NCI-H146 (cell line): ENCODE measurements at places on chromosomes 5 and 9.

GRCh38 chr9:124062172-124062571 is 50.6 kb downstream of the LHX2 start:
- DNase-seq = no peak

DNA sequence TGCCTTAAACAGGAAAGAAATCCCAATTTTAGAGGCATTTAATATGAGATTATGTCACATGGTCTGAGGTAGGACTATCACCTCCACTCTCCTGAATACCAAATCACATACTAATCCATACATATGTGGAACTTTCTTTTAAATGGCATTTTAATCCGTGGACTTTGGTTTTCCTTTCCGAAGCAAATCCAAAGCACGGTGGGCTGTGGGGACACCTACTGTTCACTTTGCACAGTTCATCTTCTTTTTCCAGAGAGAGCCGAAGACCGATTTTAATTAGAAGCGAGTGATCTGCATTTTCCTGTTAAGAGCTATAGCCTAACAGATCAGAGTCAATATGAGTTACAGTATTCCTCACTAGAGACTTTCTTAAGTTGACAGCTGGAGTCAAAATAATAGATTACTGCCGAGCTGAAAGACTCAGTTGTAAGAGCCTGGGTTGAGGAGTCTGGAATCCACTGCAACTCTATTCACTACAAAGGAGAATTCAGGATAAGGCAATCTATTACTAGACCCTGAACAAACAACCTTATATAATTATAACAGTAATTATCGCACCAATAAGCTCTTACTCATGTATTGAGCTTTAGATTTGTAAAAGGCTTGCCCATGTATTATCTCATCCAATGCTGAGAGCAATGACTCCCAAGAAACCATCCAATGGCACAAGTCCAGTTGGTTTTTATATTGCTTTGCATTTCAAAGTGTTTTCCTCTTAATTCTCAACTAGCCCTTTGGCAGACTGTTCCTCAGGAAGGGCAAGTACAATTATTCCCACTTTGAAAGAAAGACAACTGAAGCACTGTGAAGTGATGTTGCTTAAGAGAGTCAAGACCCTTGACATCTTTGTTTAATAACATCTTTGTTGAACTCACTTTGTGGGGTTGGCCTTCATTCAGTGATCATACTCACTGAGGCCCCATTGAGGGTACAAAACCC is 144.7 kb downstream of the TRPM6 start:
- no peak for DNase-seq

GRCh38 chr9:77375956-77376532 is 198.7 kb downstream of the VPS13A start:
- DNase-seq = no peak

GRCh38 chr5:172827841-172828240 is 6.2 kb upstream of the ERGIC1 start:
- DNase-seq = no peak

GRCh38 chr9:22279636-22280035 is 167.0 kb upstream of the DMRTA1 start:
- DNase-seq = no peak

GRCh38 chr5:4901305-4901811 is 238.8 kb upstream of the ADAMTS16 start:
- DNase-seq = no peak

DNA sequence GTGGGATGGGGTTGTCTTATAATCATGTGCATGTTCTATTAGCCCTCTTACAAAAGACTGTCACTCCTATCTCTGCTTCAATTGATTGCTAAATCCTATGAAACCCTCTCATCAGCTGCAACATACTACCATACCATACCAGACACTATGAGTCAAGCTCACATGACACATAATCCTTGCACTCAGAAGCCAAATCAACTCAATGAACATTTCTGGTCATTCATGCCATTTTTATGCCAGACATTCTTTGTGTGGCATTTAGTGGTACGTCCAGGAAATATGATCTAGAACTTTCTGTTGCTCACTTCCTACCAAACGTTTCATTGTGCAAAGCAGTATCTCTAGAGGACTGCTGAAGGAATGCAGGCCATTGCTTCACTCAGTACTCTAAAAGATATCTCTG is 159.2 kb upstream of the GNA14 start:
- DNase-seq = no peak

GRCh38 chr9:93578844-93579243 is 2.5 kb downstream of the PHF2 start:
- no peak for DNase-seq

GRCh38 chr9:93154293-93154903 is 20.3 kb upstream of the NINJ1 start:
- DNase-seq = no peak

GRCh38 chr5:14733661-14734060 is 69.1 kb downstream of the OTULIN start:
- DNase-seq = no peak

DNA sequence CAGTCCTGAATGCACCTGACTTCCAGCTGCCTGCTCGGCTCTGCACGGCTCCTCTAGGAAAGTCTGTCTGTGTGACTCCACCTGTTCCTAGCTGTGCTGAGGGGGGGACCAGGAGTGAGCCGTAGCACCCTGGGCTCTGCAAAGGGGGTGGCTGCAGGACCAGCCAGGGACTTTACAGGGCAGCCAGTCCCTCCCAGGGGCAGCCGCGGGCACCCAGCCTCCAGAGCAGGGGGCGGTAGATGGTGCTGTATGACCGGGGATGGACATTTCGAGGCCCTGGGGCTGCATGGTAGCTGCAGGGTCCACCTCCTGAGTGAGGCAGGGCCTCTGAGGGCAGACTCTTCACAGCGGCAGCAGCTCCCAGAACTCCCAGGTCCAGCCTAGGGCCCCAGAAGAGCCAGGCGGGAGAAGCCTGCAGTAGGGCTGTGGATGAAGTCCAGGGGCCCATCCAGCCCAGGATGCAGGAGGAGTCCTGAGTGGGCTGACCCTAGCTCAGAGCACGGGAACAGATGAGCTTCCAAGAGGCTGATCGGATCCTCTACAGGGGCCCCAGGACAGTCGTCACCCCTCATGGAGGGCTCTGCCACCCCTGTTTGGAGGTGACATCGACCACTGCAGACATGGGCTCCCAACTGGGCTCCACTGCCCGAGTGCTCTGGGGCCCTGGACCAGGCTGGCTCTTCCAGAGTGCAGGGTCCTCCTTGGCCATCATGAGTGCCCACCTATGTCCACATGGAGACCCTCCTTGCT is 105.4 kb downstream of the ZNF354C start:
- DNase-seq = no peak

GRCh38 chr5:175718401-175719108 is 60.7 kb downstream of the HRH2 start:
- DNase-seq = peak; percentile 7

DNA sequence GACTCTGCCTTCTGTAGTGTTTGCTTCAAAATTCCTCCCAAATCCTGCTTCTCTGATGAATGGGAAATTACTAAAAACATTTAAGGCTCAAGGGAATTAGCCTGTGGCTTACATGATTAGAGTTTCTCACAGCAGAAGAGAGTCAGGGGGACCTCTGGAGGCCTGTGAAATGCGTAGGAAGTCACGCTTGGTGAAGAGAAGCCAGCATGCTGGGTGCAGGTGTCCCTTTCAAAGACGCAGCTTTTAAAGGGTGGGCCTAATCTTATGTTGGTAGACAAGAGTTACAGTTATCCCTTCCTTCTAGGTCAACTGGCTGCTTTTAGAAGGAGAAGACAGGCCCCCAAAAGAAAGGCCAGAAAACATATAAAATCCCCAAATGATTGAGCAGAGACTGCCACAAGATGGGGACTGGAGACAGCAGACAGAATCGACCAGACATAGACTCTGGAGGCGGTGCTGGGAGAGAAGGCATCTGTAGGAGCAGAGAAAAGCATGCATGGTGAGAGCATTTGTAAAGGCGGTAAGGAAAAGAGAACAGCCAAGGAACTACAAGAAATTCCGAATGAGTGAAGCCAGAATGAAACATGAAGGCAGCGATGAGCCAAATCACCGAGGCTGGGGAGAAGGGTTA is 42.3 kb downstream of the B4GALT1 start:
- no peak for DNase-seq

DNA sequence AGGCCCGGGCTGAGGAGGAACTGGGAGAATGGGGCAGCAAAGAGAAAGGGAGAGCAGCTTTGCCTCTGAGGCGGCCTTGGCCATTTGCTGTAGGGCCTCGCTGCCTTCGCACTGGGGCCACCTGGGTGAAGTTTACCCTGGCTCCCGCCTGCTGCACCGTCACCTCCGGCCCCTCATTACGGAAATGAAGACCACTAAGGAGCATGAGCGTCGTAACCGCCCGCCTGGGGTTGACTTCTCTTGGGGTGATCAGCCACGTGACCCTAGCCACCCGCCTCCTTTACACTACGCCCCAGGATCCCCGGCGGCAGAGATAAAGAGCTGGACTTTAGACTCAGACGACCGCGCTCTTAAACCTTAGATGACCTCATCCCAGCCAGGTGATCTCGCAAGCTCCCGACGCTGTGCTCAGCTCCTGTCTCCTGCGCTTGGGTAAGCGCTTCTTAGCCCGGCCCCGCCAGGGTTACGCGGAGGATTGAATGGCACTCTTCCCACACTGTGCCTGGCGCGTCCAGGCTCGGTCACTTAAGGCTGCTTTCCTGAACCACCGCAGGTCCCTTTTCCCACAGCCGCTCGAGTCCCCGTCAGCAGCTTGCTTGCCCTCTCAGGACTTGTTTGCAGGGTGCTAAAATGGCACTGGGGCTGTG is 107.9 kb upstream of the LARP1 start:
- peak; percentile 73 for DNase-seq

GRCh38 chr5:160921423-160922285 is 69.6 kb upstream of the ATP10B start:
- no peak for DNase-seq

DNA sequence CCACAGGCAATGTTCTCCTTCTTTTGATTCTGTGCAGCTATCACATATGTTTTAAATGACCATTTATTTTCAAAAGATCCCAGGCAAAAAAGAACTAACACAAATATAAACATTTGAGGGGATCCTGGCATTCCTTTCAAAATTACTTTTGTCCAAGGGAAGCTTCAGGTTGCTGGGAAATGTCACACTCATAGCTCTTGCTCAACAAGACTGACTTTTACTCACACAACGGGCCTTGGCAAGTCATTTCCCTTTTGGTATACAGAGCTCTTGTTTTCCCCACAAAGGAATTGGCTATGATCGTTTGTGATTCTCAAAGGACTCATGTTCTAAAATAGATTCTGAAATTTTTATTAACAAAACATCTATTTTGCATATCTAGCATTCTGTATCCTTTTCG is 4.5 kb upstream of the PALM2AKAP2 start:
- DNase-seq = no peak

DNA sequence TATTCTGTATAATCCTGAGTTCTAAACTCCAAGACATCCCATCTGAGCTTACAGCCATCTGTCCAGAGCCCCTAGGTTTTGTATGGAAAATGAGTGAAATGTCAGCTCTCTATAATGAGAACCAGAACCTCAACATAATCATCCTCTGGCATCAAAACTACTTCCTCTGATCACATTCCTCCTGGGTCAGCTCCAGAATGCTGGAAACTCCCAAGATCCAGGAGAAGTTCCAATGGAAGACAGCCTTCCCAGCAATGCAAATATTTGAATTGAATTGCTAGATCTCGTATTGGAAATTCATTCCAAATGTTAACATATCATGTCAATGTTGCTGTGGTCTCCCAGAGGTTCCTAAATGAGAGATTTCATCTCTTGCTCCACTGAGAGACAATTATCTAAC is 23.8 kb downstream of the C9 start:
- no peak for DNase-seq

DNA sequence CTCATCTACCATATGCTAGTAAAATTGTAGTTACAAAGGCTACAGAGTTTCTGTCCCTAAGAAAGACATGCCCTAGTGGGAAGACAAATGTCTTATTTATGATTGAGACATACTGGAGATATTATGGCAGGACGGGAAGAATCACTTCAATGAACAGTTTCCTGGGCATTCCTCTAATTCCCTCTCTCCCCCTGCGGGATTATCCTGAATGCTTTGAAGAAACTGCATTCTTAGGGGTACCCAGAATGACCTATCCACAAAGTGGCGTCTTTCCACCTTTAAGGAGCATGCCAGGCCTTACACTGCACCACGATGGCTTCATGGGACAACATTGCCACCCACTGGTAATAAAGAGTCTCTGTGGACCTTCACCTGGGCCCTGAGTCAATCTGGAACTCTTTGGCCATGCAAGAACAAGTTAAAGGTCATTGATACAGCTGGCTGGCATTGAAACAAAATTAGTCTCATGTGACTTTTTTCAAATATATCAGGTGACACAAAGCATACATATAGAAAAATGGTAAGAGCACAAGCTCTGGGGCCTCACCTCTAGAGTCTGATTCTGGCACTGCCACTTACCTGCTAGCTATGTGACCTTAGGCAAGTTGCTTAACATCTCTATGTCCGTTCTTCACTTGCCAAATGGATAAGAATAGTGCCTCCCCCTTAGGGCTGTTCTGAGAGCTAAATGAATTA is 32.0 kb downstream of the ANKRD55 start:
- DNase-seq = peak; percentile 8

DNA sequence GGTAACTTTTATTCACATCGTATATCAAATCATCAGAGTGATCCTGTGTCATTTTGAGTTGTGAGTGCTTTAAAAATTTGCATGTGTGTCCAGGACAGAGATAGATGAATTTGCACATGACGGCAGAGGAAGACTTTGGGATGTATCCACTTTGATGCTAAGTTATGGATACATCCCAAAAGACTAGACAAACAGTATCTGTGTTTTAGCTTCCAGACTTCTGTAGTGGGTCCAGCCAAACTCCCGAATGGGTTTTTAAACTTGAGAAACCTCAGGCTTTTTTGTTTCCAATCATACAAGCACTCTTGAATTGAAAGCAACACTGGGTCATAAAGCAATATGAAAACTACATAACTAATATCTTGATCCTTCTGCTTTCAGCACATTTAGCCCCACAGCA is 213.8 kb downstream of the C9orf152 start:
- no peak for DNase-seq
